Renal cortex interstitium (tissue), 15 donors: ENCODE measurements at places on chromosomes 3 and 15. TPM values are rescaled to one million over a fixed set of nuclear protein-coding genes. Genes with fewer than 3 reads are reported as not detected.
A peak's percentile ranks its signal among the peaks of the same experiment; 100 is the strongest.

GOLGA6D gene
- polyA plus RNA-seq: 0.20 TPM

THSD4 gene
- 30.2 TPM for polyA plus RNA-seq

LRRIQ4 gene
- polyA plus RNA-seq: 0.14 TPM

DTWD1 gene
- 41.3 TPM for polyA plus RNA-seq

SH3GL3 gene
- polyA plus RNA-seq: 11.0 TPM

ANKRD34C gene
- polyA plus RNA-seq: 0.08 TPM

DNA sequence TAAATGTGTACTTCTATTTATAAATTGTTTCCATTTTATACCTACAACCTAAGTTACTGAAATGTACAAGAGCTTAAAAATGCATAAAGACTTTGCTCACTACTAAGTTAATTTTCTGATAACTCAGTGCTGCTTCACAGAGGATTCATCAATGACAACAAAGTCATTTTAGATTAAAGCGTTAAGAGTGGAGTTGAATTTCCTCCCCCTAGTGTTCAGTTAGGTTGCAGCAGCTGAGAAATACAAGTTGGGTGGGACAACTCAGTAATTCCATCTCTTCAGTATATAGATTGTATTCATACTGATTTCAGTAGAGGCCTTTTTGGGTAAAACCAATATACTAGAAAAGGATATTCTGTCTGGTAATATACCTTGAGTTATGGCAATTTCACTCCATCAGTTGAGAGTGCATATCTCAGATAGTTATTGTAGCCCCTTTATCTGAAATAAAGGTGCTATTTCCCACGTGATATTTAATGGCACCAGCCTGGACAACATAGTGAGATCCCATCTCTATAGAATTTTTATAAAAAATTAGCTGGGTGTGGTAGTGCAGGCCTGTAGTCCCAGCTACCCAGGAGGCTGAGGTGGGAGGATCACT is 6.9 kb upstream of the RPL35A start:
- DNase-seq: peak; percentile 24

- DNase-seq: no peak
These were observed 23.9 kb upstream of the PLSCR2 start for GRCh38 chr3:146493221-146493620.

GRCh38 chr15:57059026-57059660 is 140.7 kb downstream of the TCF12 start:
- no peak for DNase-seq

GRCh38 chr3:51816723-51817122 is 37.7 kb upstream of the IQCF6 start:
- DNase-seq: no peak

DNA sequence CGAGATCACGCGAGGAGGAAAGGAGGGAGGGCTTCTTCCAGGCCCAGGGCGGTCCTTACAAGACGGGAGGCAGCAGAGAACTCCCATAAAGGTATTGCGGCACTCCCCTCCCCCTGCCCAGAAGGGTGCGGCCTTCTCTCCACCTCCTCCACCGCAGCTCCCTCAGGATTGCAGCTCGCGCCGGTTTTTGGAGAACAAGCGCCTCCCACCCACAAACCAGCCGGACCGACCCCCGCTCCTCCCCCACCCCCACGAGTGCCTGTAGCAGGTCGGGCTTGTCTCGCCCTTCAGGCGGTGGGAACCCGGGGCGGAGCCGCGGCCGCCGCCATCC is 1.1 kb upstream of the SETD5 start:
- DNase-seq: no peak

DNA sequence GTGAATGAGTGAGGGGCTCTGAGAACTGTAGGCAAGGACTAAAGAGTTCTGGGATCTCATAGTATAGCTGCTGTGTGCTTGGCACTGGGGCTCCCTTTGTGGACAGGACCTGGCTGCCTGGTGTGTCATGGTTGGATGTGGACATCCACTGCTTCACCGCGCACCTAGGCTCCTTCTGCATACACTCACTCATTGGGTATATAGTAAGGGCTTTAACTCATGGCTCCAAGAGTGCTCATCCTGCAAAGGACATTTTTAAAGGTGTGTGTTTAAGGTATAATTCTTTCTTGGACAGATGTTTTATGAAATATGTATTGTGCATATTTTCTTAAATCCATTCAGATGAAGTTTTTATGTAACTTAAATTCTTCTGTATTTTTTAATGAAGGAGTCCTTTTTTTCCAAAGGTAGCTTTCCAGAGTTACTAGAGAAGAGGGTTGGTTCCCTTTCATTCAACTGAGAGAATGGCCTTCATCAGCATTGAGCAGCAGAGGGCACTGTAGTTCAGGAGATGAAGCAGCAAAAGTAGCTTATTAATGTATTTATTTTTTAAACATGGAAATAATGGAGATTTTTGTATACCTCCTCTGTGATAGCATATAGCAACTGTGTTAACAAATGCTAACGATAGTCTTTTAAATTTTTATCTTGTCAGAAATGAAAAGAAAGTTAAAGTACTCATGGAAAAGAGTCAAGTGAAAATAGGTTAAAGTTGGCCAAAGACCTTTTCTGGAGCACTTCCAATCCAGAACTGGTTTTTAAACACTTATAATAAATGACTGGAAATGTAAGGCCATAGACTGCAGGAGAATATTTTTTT is 25.2 kb downstream of the OXNAD1 start:
- peak; percentile 22 for DNase-seq

DNA sequence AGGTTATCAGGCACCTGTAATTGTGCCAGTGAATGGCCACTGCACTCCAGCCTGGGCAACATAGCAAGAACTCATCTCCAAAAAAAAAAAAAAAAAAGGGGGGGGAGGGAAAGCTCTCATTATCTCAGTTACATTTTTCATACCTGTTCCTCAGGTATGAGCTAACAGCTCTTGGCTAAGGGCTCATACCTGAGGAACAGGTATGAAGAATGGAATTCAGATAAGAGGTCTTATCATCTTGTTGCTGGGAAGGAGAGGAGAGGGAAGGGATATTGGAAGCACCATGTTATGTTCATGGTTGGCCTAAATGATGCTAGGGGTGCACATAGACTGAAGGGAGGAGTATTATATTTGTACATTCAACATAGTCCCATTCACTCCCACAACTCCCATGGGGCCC is 2.6 kb downstream of the SLC15A2 start:
- no peak for DNase-seq

DNA sequence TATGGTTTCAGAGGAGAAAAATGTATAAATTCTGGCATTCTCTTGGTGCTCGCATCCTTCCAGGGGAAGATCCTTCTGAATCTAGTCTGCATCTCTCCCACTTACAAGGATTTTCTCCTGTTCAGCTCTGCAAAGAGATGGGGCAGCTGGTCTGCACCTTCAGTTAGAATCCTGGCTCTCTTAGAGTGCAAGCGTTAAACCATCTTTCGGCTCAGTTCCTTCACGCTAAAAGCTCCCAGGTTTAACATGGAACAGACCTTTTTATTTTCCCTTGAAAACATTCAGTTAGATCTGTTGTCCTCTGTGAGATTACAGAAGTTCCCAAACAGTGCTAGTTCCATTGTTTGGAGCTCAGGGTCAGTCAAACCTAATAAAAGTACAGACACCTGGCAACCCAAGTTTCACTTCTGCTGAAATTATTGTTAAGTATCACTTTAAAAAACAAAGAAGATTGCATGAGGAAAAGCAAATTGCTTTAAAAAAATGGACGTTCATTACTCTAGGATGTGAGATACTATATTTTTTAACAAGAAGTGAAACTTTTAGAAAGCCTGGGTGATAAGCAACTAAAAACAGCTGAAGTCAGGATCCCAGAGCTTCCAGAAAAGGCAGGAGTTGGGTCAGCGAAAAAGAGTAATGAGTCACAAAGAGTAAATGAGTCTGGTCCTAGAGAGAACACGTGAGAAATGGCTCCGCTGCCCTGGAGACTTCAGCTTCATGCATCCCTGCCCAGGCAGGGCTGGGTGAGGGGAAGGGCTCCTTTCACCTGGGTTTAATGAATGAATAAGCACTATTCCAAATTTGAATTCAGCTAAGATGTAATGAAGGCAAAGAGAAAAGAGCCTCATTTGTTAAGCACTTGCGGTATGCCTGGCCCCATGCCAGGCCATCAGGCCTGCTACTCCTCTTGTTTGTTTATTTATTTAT is 63.3 kb downstream of the ABTB1 start:
- DNase-seq: peak; percentile 56

- no peak for DNase-seq
These were observed 151.0 kb upstream of the THBS1 start for GRCh38 chr15:39429898-39430357.

DNA sequence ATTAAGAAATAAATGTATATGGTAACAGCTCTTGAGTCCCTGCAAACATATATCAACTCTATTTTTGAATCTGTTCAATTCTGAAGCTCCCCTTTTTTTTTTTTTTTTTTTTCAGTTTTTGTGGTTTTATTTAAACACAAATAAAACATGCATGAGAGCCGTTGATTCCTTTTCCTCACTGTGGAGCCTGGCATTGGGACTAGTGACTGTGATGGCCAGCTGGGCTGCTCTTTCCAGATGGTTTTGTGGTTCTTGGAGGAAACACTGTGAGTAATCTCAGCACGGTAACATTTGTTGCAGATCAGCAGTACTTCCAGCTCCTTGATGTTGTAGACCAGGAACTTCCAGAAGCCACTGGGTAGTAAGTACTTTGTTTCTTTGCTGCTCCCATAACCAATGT is 15.9 kb downstream of the EMC7 start:
- DNase-seq: no peak

- no peak for DNase-seq
These were observed 252.0 kb downstream of the NR2F2 start for GRCh38 chr15:96582473-96582872.

DNA sequence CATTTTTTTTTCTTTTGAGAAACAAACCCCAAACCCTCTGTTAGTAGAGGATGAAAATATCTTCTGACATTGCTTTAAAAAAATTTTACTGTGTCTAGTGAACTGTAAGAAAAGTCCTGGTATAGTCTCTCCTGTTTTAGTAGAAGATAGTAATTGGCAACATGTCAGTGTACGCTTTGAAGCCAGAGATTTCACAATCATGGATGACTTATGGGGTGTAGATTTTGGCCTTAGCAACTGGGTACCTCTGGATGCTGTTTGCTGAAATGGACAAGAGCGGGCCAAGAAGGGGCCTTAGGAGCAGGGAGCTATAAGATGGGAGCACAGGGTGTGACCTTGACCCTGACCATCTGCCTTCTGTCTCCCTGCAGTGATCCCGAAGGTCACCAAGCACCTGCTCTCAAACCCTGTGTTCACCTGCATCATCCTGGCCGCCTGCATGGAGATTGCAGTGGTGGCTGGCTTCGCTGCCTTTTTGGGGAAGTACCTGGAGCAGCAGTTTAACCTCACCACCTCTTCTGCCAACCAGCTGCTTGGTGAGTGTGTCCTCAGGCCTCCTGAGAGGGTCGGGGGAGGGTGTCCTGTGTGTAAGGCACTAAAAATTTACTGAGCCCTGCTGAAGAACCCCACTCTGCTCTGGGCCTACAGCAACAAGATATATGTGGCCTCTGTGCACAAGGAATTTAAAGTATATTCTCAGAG is 266.7 kb downstream of the SLCO3A1 start:
- DNase-seq: no peak
